ENCODE measurements at places on chromosomes 7 and 10.

- DNase-seq: no peak
Observed at GRCh38 chr7:40468891-40469864, 334.4 kb downstream of the SUGCT start.

DNA sequence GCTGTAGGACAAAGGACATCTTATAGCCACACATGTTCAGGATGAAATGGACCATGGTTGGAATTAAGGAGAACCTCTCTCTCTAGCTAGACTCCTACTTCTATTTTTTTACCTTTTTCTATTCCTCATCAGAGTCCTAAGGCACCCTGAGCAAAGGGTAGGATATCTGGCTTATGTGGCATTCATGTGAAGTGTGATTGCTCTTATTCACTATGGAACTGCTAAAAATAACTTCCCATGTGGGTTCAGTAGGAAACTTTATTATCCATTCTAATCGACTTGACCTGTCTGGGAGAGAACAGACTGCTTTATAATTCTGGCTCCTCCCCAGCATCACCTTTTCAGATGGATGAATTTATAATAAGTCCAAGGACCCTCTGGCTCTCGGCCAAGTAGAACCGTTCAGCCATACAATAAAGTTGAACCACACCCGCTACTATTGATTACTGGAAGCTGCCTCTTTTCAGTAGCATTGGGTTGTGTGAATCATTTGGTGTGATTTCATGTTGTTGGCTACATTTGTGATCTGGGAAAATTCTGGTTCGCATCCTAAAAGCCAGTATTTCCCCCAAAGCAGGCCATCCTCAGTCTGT is 117.5 kb downstream of the NRF1 start:
- no peak for DNase-seq

DNA sequence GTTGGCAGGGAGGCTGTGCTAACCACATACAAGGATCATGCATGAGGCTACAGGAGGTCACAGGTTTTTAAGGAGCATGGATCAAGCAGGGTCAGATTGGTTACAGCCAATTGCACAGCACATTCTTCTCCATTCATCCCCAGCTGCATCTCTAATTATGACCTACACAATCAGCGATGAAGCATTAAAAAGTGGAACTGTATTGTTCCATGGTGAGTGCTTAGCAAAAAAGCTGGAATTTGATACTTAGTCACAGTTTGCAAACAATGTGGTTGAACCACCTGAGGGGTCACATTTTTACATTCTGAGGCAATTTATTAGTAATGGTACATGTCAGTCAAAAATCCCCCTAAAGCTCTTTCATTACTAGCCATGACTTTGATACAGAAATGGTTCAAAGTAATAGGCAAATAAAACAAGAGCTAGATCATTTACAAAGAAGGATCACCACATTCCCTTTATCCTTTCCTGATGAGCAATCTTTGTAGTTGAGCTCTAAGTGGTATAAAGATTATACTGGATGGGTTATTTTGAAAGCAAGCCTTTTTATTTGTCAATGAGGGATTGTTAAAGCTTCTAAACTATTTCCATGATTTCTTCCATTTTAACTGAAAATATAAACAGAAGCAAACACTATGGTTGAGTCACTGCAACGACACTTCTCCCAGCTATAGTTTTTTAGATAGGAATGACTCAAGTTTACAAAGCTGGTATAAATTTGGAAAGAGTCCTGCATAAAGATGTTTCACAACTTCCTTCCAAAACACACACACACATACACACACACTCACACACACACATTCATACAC is 217.8 kb upstream of the SEMA3A start:
- DNase-seq: no peak

DNA sequence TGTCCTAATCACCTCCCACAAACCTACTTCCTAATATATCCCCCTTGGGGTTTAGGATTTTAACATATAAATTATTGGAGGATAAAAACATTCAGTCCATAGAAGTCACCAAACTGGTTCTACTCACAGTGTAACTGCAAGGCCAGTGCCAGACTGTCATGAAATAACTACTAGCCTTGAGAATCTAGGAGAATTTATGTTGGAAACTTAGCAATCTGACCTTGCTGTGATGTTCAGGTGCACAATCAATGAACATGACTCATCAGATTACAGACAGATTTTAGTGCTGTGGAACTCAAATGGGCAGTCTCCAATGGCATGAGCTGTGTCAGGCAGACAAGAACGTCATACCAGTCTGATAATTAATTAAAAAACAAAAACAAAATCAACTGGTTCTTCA is 571.4 kb upstream of the IGFBP3 start:
- DNase-seq: no peak

DNA sequence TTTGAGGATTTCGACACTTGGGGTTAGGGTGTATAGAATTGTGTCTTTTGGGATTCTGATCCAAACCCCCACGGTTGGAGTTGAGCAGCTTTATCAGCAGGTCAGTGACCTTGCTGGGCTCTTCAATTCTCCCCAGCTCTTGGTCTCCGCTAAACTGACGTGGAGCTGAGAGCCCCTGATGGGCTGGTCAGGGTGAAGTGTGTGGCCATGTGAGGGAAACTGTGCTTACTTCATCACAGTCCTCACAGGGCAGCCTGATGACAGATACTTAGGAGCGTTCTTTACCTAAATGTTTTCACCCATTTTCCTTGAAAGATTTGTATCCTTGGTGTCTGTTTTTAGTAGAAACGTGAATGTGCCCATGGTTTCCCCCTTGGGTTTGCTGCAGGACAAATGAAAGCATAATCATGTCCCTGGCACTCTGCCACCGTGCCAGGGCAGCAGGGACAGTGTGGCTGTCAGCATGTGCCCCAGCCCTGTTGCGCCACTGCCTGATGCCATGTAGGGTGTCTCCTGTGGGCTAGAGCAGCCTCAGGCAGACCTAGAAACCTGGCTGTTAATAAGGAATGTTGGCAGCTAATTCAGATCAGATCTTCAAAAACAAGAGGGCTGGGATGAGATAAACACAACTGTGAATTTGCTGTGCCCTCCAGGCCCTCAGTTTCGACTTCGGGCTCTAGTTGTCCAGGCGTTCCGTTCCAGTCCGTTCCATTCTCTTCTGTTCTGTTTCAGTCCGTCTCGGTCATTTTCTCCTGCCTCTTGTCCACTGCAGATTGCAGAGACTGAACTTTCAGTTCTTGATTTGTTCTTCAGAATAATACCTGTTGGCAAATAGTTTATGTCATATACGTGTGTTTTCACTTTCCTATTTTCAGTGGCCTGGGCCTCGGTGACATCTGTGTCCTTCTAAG is 96.8 kb downstream of the TRRAP start:
- no peak for DNase-seq

DNA sequence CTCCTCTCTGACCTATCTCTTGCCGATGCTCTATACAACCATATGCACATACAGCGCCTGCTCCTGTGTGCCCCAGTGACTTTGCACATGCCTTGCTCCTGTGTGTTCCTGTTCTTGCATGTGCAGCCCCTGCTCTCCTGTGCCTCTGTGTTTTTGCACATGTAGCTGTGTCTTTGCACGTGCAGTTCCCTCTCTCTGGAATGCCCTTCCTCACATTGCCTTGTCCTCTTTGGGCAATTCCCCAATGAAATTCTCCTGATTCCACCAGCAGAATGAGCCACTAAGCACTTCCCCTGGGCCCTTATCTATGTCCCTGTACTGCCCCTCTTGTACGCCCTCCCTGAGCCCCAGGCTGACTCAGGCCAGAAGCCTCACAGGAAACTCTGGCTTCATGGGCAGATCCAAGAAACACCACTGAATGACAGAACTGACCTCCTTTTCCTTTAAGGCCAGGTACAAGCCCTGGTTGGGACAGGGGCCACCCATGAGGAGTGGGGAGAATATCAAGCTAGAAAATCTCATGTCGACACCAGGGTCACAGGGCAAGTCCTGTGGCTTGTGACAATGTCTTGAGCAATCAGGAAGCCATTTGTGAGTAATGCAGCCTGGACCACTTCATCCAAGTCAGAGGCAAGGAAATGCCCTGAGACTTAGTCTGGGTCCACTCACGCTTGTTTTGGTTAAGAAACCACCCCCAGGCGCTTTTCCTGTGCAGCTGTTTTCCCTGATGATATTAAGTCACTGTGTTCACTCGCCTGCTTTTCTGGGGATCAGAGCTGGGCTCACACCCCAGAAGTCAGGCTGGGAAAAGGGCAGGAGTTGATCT is 1.9 kb upstream of the ARHGAP22 start:
- DNase-seq: no peak

- no peak for DNase-seq
Observed at GRCh38 chr7:47890606-47891005, 57.7 kb downstream of the PKD1L1 start.

- no peak for DNase-seq
Observed at GRCh38 chr10:24438800-24439199, 229.9 kb downstream of the KIAA1217 start.

DNA sequence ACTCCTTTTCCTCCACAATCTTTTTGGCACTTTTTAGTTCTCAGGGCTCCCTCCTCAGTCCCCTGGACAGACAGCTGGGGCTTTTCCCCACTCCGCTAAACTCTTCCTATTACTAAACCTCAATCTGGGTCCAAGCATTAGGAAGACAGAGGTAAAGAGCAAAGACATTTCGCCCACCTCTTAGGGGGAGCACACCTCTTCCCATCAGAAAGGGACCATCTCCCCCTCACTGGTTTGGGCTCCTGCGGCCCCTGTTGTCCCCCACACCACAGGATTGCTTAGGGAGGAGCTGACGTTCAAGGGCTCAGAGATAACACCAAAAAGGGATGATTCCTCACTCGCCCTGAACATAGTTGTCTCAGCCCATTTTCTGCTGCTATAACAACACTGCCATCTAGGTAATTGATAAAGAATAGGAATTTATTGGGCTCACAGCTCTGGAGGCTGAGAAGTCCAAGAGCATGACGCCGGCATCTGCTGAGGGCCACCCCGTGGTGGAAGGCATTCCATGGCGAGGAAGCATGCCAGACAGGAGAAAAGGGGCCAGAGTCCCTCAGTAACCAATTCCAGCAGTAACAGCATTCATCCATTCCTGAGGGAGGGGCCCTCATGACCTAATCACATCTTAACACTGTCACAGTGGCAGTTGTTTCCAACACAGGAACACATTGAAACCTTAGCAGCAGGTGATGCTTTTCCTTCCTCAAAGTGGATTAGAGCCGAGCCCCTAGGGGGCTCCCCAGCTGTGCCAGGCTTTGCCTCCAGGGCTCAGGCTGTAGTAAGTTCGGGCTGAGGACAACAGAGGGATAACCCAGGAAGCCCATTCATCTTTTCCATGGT is 209.6 kb downstream of the EBF3 start:
- no peak for DNase-seq

DNA sequence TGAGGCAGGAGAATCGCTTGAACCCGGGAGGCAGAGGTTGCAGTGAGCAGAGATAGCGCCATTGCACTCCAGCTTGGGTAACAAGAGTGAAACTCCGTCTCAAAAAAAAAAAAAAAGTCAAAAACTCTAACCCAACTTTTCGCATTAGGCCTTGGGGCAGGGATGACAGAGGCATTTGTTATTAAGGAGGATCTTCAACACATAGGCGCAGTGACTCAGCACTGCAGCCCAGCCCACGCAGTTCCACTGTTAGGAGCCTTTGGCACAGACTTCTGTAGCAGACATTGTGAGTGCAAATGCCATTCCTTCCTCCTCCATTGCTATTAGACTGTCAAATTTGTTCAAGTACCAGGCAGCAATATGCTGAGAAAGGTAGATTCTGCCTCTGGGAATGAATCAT is 43.1 kb upstream of the KLHL7 start:
- no peak for DNase-seq

GRCh38 chr7:29970158-29970557 is 19.4 kb downstream of the SCRN1 start:
- DNase-seq: no peak

GRCh38 chr10:60021361-60021760 is 115.0 kb upstream of the CCDC6 start:
- no peak for DNase-seq

- no peak for DNase-seq
Observed at GRCh38 chr7:117014099-117014656, 60.9 kb downstream of the ST7 start.

DNA sequence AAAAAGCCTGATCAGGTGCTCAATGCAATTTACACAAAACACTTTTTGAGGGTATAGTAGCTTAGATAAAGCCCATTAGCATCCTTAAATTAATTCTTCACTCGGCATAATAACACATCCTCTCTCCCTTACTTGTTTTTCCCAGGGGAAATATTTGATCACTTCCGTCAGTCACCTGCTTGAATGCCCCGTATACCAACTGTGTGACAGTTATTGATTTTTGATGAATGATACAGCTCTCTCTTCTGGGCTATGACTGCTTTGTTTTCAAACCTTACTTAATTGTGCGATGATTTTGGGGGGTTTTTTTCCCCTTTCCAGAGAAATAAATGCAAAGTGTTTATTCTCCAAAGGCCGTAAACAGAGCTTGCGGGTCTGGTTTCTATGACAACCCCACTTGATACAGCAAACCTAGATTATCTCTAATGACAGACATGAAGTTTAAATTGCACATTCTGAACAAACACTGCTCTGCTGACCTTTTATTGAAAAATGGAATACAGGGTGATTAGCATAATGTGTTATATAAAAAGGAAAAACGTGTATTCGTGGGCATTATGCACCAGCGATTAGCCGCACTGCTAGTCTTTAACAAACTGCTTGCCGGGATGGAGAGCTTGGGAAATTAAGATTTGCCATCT is 78.4 kb upstream of the NANOS1 start:
- no peak for DNase-seq

DNA sequence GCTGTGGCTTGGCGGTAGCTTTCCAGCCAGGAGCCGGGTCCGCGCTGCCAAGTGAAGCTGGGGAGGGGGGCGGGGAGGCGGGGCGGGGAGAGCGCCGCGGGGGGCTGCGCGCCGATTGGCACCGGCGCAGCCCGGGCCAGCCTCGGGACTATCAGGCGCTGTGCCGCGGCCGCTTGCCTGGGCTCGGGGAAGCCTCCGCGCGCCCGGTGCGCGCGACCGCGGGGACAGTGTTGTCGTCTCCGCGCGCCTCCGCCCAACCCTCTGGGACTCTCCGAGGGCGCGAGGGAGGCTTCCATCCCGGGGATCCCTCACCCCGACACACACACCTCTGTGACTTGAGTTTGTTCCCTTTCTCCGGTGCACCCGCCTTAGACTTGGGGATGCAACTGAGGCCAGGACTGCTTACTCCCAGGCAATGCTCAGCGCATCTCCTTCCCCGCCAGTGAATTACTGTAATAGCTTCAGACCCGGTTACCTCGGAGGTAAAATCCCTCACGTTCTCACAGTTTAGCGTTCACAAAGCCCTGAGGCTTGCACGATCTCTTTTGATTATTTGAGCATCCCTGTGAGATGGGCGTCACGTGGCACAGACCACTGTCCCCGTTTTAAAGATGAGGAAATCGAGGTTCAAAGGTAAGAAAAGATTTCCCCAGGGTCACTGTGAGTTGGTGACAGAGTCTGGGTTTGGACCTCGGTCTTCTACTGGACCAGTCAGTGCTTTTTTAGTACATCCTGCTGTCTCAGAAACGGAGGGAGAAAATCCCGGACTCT is at the start of gene NKX1-2:
Gene NKX1-2, minus strand, starts transcription at position 24 of the 771 bp plus-strand sequence. CDS start 92 bp downstream, outside the sequence.
- no peak for DNase-seq

Data from CD4-positive, alpha-beta T cell treated with Interleukin-15 for 4 hours (primary cell).